ENCODE measurements at places on chromosomes 16 and 17.

DNA sequence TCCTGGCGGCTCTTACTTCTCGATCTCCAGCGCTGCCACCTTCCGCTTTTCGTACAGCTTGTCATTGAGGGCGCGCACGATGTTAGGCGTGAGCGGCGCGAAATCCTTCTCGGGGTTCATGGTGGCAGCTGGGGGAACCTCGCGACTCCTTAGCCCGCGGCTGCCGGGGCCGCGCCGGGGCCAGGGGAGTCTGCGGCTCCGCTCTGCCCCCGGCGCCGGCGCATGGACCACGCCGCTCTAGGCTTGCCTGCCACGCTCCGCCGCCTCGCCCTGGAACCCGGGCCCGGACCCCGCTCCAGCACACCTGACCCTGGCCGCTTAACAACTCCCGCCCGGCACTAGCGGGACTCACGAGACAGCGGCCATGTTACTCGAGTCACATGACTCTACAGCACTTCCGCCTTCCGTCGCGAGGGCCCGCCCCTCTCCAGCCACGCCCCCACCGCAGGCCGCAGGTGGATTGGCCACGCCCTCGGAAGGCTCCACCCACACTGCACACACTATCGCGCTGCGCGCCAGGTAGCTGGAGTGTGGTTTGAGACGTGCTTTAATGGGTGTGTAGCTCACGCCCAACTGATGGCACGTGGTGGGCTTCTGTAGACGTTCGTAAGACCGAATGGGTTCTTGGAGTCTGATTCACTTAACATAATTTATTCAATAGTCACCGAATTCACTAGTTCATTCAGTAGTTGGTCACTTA, at the start of gene VAC14:
VAC14 (minus strand) TSS at position 378 of the 700 bp plus-strand sequence; CDS start at position 120, 258 bp downstream.
- DNase-seq = peak; percentile 71

DNA sequence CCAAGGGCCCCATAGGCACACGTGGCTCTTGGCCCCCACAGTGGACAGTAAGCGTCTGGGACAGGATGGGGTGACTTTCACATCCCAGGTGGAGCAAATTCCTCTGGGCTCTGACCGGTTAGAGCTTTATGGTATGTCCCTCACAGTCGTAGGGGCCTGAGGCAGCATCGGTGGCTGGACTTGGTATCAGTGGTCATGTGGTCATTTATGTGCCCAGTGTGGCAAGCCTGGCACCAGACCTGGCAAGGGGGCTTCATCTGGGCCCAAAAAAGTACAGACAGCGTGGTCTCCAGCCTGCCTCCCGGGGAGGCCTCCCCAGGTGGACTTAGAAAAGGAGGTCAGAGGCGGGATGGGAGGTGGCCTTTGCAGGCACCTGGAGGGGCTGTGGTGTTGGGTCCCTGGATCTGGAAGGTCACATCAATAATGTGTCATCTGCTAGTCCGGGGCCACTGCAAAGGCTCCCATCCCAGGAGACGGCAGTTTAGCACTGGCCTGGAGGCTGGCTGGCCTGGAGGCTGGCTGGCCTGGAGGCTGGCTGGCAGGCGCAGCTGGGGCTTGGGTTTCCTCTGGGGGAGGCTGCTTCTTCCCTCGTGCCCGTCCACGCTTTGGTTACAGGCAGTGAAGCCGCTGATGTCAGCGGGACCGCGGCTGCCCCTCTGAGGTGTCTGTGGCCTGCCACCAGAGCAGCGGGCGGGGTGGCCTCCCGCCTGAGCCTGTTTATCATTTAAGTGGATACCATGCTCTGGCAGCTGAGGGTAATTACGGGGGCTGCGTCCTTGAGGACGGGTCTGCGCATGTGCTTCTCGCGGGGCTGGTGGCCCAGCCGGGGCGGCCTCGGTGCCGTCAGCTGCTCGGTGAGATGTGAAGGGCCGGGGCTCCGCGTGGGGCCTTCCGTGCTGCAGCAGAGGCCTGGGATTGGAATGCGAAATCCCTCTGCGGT, 20.7 kb upstream of the CBX4 start:
- DNase-seq = no peak

DNA sequence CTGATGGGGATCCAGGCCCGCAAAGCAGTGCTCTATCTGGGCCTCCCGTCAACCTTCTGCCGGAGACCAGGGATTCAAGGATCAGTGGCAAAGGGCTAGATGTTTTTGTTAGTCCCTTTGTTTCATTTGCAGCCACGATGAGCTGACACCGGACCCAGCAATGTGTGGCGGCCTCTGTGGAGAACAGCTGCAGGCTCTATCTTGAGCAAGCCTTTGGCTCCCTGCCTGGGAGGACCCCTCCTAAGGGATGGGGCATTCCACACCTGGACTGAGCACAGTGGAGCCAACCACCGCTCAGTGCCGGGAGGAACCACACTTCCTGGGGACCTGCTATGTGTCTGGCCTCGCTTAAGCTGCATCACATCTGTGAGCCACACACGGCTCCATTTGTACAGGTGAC, 215.8 kb downstream of the RBFOX3 start:
- DNase-seq = no peak

DNA sequence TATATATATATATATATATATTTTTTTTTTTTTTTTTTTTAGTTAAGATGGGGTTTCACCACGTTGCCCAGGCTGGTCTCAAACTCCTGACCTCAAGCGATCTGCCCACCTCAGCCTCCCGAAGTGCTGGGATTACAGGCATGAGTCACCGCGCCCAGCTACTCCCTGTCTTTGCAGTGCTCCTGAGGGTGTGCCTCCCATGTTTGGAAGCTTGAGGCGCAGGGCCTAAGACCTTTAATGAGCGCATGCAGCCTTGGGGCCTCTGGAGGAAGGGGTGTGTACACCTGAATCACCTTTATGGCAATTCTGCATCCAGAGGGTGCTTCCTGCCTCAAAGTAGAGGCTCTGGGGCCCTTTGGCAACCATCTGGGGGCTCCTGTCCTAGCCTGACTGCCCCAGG, 219.4 kb upstream of the CIBAR2 start:
- DNase-seq = no peak

DNA sequence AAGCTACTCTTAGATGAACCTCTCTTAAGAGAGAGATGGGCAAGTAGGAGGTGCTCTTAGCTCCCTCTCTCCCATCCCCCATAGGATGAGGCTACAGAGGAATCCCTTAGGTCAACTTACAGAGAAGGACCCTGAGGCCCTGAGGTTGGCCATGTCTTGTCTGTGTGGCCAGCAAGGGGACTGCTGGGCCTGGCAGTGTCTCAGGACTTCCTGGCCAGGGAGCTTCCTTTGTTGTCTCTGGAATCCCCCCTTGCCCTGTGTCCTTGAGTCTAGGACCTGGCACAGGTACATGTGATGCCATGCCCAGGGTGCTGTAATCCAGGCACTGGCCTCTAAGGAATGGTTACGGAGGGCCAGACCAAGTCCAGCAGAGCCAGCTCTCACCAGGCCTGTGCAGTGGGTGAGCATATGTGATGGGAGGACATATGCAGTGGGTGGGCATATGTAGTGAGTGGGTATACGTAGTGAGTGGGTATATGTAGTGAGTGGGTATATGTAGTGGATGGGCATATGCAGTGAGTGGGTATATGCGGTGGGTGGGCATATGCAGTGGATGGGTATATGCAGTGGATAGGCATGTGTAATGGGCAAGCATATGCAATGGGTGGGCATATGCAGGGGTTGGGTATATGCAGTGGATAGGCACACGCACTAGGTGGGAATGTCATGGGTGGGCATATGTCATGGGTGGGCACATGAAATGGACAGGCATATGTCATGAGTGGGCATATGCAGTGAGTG, 20.3 kb upstream of the PECAM1 start:
- DNase-seq = no peak

DNA sequence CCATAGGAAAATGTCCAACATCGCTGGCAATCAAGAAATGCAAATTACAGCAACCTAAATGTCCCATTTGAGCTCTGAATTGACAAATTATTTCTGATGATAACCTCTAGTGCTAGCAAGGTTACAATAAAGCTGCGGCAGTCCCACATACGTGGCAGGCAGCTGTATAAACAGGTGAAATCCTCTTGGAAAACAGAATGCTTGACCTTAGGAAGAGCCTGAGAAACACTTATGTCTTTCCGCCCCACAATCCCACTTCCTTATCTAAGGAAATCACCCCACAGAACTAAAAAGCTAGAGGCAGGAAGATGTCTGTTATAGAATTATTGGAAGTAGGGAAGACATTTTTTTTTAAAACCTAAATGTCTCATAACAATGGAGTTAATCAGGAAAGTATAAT, 154.3 kb downstream of the KATNIP start:
- no peak for DNase-seq

DNA sequence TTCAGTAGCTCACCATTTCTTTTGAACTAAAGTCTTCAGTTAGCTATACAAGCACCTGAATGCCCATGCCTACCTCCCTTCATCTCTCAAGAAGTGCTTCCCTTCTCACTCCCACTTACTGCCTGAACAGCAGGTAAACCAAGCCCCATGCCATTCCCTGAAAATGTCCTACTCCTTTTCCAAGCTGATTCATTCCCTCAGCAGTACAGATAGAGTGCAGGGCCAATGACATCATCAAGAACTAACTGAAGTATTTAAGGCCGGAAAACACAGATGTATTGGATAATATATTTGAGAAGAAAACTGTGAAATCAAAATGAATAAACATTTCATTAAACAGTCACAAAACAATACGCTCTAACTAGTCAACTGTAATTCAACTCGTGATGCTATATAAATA, 478.8 kb upstream of the CDH11 start:
- no peak for DNase-seq

- no peak for DNase-seq
Observed at GRCh38 chr17:48445248-48445620, 15.2 kb upstream of the SKAP1 start.

DNA sequence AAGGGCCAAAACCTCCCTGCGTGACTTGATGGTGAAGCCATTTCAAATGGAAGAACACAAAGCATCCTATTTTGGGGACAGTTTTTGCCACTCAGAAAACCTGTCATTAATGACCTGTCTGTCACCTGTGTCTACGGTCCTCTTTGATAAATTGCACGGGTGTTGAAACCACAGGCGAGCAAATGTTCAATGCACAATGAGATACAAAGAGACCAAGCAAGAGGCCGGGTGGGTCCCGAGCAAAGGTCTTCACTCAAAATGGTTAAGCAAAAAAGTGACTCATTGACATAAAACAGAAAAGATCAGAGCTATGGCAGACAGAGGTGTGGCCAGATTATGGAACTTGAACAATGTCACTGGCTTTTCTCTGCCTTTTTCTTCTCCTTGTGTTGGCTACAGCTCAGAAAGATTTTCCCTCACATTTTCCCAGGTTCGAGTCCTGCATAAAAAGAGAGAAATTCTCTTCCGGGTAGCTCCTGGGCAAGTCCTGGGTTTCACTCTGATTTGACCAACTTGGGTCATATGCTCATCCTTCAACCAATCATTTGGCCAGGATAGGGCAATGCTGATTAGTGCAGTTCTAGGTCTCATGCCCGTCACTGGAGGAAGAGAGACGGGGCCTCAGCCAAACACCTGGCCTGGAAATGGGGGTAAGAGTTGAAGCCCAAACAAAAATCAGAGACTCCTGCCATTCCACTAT, 92.2 kb downstream of the CMC2 start:
- DNase-seq = no peak

- no peak for DNase-seq
Observed at GRCh38 chr16:63530974-63531373, 1494.7 kb upstream of the CDH8 start.

DNA sequence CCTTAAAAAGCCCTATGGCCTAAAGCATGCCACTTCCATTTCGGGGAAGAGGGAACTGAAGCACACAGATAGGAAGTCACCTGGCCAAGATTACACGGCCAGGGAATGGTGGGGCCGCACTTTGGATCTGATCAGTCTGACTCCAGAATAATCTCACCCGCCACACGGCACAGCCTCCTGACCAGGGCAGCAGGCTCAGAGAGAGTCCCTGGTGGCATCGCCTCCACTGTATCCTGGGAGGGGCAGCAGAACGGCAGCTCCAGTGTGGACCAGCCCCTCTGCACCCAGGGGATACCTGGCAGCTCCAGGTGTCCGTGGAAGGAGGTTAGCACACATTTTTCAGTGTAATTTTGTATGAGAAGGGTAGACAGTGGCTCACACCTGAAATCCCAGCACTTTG, 35.5 kb downstream of the VAC14 start:
- no peak for DNase-seq

DNA sequence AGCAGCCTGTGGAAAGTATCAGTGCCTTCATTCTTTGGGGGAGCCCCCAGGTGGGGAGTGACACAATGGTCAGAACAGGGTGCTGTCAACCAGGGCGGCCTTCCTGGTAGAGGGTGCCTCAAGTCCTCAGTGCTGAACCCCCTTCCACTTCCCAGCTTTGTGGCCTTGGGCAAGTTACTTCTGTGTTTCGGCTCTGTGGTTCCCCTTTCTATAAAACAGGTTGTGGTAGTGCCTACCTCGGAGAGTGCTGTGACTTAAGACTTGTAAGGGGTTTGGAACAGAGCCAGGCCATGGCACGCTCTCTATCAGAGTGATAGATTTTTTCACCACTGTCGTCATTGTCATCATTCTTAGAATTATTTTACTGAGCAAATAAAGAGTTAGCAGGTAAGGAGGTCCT, 141.1 kb downstream of the CCDC182 start:
- DNase-seq = peak; percentile 43

DNA sequence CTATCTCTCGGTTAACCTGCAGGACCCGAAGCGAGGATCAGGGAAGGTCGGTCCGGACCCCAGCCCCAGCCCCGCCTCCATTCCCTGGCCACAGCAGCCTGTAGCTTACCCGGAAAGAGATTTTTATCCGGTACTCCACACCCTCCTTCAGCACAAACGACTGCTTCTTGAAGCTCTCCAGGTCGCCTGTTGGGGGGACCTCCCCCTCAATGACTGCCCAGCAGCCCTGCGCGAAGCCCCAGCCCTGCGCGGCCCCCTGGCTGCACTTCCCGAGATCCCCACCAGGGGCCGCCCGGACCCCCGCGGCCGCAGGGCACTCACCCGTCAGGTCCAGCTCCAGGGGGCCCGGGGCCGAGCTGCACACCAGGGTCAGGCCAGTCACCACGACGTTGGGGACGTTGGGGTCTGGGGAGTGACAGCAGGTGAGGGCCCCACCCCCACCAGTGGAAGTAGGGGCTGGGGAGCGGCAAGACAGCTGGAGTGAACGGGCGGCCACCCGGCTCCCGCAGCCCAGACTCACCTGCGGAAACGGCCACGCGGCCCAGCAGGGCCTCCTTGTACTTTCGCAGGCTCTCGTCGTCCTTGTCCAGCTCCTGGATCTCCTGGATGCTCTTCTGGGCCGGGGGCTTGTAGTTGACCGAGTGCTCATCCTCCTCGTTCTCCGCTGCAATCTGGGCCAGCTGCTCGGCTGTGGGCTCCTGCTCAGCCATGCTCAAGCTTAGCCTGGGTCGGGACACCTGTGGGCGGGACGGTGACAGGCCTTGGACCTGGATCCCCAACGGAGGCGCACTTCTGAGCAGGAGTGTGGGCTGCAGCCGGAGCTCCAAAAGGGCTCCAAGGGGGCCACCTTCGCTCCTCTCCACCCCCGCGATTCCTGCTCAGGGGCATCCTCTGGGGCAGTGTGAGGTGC, 1.7 kb downstream of the ARHGDIA start:
- DNase-seq = no peak

DNA sequence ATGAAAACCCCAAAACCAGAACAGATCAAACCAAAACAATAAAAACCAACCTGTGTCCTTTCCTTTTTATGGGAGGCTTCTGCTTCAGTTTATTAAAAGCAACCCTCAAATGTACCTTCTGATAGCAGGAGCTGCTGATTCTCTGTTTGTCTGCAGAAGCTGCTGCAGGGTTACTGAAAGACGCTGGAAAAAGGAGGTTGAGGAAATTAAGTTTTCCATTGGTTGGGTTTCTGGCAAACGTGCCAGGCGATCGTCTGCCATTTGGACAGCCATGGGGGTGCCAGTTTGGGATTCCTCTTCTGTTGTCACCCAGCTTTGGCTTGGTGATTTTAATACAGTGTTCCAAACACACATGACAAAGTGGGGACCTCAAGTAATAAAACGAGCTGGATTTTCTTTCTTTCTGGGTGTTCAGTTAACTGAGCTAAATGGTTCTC, 185.4 kb upstream of the ZFHX3 start:
- no peak for DNase-seq

- no peak for DNase-seq
Observed at GRCh38 chr17:30263552-30264333, 28.0 kb downstream of the BLMH start.

Measured in DMS79 (cell line).